AG09309 (cell line): ENCODE measurements at places on chromosomes 6 and 20.

DNA sequence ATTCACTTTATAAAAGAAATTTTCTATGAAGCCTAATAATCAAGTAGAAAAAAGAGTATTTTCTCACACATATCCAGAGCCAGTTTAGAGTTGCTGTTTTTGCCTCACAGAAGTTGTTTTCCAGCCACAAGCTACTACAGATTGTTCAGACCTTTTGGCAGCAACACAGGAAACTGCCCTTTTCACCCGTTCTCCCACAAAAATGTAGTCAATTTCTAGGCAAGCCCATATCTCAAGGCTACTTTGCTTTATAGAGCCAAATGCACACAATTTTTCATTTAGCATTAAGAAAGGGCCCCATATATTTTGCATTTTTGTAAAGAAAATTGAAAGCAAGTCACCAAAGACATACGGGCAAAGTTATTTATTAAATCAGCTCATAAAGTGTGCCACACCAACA, 49.5 kb downstream of the EPB41L2 start:
- peak; percentile 79 for DNase-seq

DNA sequence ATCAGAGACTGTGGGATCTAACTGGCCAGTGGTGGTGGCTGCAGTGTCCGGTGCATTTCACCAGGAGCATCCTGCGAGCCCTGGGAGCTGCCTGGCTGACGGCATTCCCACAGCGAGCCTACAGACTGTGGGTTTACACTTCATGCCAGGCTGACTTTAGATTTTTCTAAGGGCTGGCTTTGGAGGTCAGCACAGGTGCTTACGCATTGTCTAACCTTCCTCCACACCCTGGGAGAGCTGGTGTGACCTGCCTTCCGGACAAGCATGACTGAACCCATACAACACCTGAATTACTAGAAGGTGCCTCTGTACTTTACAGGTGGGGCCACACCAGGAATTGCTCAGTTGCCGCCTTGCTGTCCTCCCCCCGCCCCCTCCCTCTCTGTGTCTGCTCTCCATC, 96.2 kb downstream of the RREB1 start:
- DNase-seq: no peak

DNA sequence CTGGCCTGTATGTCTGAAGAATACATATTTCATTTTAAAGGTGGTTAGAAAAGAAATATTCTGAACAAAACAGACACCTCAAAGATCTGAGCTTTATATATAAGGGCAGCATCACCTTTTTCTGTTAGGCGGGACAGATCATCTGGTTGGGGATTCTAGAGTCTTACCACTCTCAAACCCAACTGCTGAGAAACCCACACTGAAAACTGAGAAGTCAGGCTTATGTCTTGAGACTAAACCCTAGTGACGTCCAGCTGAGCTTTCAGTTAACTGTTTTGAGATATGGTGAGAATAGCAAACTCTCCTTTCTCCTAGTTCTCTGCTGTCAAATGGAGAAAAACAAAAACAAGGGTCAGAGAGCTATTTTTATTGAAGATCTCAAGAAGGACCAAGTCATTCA, 63.7 kb upstream of the CCN6 start:
- DNase-seq: no peak

- no peak for DNase-seq
Observed at GRCh38 chr6:159726255-159726917, 920 bp upstream of the WTAP start.

GRCh38 chr6:126788861-126789365, 329.6 kb upstream of the RSPO3 start:
- no peak for DNase-seq

DNA sequence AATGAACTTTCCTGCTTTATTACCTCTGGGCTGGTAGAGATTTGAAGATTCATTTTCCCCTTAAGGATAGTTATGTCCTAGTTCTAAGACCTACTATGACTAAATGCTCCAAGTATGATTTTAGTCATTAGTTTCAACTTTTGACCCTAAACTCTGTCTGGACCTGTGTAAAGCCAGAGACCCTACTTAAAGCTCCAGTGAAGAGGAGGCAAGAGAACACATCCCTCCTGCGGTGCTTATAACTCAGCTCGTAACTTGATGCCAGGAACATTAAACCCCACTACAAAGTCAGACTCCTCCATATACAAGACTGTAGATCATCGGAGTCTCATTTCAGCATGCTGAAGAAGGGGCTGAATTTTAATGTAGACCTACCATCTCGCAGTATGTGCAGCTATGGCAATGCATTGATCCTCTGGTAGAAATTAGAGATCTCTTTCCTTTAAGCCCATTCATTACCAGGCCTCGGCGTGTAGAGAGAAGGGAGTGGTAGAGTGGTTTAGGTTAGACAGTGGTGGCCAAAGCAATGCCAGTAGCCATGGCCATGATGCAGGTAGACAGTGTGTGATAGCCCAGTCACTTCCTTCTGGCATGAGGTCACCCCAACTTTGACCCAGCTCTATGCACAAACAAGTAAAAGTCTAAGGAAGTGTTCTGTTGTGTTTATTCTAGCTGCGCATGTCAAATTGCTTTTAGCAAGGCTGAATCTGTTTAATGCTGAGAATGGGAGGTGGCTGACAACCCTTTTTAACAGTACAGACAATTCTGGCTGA, 34.8 kb upstream of the MYB start:
- DNase-seq: peak; percentile 13

GRCh38 chr6:147279427-147279826, 75.2 kb downstream of the STXBP5 start:
- DNase-seq: peak; percentile 69

- DNase-seq: no peak
Observed at GRCh38 chr20:48673507-48673906, 154.3 kb downstream of the PREX1 start.

GRCh38 chr6:57302477-57302876, 15.0 kb upstream of the PRIM2 start:
- no peak for DNase-seq

GRCh38 chr6:56364431-56364826, 117.0 kb upstream of the COL21A1 start:
- DNase-seq: no peak
